ENCODE measurements at places on chromosomes 6 and 20.

GRCh38 chr6:110629153-110629552, 152.7 kb upstream of the SLC22A16 start:
- DNase-seq: no peak

- DNase-seq: no peak
Measured at GRCh38 chr6:141173529-141173928, 959.2 kb upstream of the GJE1 start.

GRCh38 chr6:147285087-147285855, 81.1 kb downstream of the STXBP5 start:
- DNase-seq: peak; percentile 20

- no peak for DNase-seq
Measured at GRCh38 chr6:169786349-169786748, 34.9 kb downstream of the ERMARD start.

GRCh38 chr20:51402201-51402600, 140.3 kb downstream of the NFATC2 start:
- DNase-seq: no peak

- no peak for DNase-seq
Measured at GRCh38 chr6:19999319-20000191, 162.4 kb downstream of the ID4 start.

DNA sequence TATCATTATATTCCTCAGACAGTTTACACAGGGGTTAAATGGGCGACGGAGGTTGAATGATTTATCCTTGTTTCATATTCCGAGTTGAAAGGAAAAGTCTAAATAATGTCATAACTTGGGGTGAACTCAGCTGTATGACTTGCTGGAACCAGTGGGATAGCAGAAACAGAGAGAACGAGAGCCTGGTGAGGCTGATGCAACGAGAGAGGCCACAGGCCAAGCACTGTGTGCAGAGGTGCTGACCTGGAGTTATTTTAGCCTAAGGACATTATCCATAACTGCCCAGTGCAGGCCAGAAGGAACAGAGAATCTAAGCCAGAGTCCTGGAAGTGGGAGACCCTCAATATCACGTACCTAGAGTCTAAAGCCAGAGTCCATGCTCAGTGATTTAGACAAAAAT, 394.9 kb downstream of the MAFB start:
- DNase-seq: no peak

GRCh38 chr6:100721256-100721655, 159.9 kb downstream of the ASCC3 start:
- DNase-seq: no peak

GRCh38 chr20:57265336-57265996, 975 bp downstream of the BMP7 start:
- DNase-seq: no peak

DNA sequence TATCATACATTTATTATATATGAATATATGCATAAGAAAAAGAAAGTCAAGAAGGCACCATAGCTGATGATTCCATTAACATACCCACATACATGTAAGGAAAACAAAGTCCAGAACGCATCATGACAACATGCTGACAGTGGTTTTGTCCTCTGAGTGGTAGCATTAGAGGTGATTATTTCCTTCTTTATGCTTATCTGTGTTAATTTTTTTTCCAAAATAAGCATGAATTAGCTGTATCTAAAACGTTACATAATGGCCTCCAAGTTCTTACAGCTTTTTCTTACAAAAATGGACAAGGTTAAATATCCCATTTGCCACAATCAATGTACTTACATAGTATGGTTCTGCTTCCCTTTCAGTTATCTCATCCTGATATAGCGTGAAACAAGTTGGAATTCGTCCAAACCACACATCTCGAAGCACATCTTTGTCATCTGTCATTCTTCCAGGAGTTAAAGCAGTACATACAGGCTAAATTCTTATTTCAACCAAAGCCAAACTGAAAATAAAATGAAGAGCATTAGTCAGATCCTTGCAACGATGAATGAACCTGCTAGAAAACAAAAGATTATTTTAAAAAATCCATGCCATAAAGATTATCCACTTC, 9.7 kb downstream of the ATG5 start:
- DNase-seq: no peak

DNA sequence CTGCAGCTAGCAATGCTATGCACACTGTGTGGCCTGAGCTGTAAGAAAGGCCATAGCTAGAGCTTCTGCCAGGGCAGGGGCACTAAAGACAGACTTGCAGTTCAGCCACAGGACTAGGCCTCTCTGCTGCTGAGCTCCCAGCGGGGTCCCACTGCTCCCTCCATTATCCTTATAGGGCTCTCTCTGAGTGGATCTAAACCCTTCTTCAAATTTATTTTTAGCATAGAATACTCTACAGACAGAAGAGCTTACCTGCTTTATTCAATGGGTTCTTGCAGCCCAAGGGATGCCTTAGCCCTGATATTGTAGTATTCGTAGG, 100.9 kb upstream of the MLN start:
- no peak for DNase-seq

GRCh38 chr6:77548190-77548589, 84.9 kb upstream of the HTR1B start:
- DNase-seq: no peak

GRCh38 chr6:160421854-160422253, 73.7 kb downstream of the SLC22A3 start:
- no peak for DNase-seq

- DNase-seq: no peak
Measured at GRCh38 chr6:109053336-109053735, 41.3 kb downstream of the SESN1 start.

DNA sequence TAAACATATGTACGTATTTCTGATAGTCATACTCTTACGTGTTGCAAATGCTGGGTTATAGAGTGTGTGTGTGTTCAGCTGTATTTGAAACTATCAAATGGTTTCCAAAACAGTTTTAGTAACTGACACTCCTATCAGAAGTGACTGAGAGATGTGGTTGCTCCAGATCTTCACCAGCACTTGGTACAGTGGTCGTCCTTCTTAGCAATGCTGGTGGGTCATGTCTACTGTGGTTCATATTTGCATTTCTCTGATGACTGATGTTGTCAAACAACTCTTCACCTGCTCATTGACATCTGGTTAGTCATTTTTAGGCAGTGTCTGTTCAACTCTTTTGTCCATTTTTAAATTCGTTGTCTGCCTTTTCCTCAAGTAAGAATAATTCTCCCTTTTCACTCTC, 259.3 kb downstream of the KIF16B start:
- DNase-seq: no peak

GRCh38 chr6:106807947-106808611, 166.4 kb downstream of the CD24 start:
- no peak for DNase-seq

GRCh38 chr6:25630508-25631278, 21.3 kb upstream of the SCGN start:
- DNase-seq: no peak

DNA sequence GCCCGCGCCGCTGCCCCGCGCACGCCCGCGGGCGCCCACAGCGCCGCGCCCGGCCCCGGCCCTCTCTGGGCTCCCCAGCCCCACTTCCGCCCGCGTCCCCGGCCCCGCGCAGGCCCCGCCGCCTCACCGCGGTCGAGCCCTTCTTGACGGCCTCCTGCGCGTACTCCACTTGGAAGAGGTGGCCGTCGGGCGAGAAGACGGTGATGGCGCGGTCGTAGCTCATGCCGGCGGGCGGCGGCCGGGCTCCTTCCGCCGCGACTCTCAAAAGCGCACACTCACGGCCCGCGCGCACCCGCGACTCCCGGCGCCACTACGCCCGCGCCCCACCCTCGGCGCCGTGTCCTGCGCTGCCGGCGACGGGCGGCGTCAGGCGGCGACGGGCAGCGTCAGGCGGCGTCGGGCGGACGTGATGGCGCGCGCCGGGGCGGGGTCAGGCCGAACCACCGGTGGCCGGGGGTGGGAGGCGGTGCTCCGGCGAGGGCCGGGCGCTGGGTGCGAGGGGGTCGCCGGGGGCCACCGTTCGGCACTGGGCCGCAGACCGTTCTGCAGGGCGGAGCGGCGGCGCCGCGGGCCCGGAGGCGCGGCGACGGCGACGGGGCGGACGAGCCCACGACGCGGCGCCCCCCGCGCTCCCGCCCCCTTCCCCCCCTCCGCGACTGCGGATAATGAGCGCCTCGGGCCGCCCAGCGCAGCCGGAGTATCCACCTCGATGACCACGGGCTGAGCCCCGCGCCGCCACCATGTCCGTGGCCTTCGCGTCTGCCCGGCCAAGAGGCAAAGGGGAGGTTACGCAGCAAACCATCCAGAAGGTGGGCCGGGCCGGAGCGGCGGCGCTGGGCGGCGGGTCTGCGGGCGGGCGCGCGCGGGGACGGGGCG, at the start of the genes PSMA7 and SS18L1:
Gene PSMA7, minus strand, starts transcription at position 314 of the 876 bp plus-strand sequence. Its CDS starts 91 bp downstream, at position 223.
Gene SS18L1, plus strand, starts transcription at position 689 of the 876 bp plus-strand sequence. Its CDS starts 52 bp downstream, at position 741.
- DNase-seq: peak; percentile 52

GRCh38 chr6:49423817-49424216, 39.2 kb downstream of the MMUT start:
- no peak for DNase-seq

GRCh38 chr6:41747256-41748101, at the start of gene PGC:
TSS of gene PGC (minus strand) at chr6:41747397. CDS start at chr6:41747334, 63 bp downstream.
- no peak for DNase-seq

GRCh38 chr6:36912586-36912985, 26.8 kb downstream of the C6orf89 start:
- peak; percentile 89 for DNase-seq

GRCh38 chr6:159826968-159827647, 27.0 kb downstream of the PNLDC1 start:
- DNase-seq: no peak

GRCh38 chr6:41372832-41373626, 37.6 kb downstream of the NCR2 start:
- DNase-seq: no peak

DNA sequence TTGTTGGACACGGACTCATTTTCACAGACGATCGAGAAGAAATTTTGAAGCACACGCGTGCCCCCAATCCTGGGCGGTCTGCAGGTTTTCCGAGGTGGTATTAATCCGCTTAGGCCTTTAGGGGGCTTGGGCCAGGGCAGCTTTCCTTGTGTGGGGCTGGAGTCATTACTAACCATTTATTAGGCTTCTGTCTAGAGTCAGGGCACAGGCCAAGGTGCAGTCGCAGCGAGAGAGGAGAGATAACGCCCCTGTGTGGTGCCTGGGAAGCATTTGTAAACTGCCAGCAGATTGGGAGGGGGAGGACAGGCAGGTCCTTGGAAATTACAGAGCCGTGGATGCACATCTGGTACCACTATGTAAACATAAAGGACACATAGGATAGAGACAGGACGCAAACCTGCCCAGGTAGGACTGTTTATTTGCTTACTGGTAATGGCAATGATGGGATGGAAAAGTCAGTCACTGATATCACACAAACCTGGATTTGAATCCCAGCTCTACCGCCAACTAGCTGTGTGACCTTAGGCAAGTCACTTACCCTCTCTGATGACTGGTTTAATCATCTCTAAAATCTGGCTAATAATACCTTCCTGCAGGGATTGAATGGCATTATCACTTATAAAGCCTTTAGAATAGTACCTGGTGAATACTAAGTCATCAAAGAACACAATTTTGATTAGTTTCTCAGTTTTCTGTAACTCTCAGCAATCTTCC, 76.4 kb downstream of the TMEM242 start:
- no peak for DNase-seq

DNA sequence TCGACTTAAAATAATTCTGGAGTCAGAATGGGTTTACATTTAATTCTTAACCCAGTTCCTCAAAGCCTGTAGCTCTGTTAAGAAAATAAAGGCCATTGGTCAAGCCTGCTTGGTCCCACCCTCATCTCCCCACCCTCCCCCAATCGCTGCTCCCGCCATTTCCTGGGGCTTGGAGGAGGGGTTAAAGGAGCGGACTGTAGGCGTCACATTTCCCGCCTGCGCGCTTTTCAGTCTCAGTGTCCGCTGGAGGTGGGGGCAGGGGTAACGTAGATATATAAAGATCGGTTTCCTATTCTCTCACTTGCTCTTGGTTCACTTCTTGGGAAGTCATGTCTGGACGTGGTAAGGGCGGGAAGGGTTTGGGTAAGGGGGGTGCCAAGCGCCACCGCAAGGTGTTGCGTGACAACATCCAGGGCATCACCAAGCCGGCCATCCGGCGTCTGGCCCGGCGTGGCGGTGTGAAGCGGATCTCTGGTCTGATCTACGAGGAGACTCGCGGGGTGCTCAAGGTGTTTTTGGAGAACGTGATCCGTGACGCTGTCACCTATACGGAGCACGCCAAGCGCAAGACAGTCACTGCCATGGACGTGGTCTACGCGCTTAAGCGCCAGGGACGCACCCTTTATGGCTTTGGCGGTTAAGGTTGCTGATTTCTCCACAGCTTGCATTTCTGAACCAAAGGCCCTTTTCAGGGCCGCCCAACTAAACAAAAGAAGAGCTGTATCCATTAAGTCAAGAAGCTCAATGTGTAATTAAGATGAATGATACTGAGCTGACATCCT, 58.9 kb downstream of the TRIM38 start:
- no peak for DNase-seq

DNA sequence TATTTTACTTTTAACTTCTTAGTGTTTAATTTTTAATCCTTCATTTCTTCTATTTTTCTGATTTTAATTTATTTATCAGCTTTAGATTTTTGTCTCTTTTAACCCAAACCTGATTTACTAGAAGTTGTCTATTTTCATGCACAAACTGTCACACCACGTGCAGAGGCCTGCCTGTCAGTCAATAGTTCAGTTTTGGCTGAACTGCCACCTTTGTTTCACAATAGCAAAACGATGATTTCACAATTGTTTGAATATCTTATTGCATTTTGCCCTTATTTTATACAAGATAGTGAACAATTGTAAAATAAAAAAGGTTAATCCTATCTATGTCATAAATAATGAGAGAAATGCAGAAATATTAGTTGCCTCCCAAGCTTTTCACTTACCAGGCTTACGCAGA, 24.0 kb upstream of the PPP1R3G start:
- no peak for DNase-seq

DNA sequence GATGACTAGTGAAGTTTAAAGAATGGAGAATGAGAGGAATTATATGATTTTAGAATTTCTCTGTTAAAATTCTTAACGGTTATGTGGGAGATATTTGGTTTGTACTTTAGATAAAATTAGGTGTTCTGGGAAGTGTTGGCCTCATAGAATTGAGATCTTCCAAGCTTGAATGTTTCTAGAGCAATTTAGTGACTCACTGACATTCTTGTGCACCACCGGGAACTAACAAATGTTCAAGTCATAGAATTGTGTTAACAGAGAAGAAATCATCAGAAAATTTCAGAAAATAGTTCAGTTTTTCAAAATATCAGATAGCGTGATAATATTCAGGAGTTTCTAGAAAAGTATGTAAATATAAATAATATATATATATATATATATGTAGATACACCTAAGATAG, 67.9 kb upstream of the BMP5 start:
- DNase-seq: peak; percentile 10

- DNase-seq: no peak
Measured at GRCh38 chr6:111989743-111990142, 64.2 kb upstream of the CCN6 start.

GRCh38 chr20:44683263-44684046, 31.7 kb upstream of the CCN5 start:
- DNase-seq: no peak

- no peak for DNase-seq
Measured at GRCh38 chr6:136786658-136787057, 5.6 kb downstream of the MAP3K5 start.

- DNase-seq: no peak
Measured at GRCh38 chr6:12963567-12963966, 247.0 kb downstream of the PHACTR1 start.

All from AG09309 (cell line).